ENCODE measurements at places on chromosomes 1 and 21. TPM values are rescaled to one million over a fixed set of nuclear protein-coding genes. Genes with fewer than 3 reads are reported as not detected.

GRCh38 chr1:200353232-200353631 lies 56.6 kb downstream of the ZNF281 start:
- no peak for DNase-seq

Gene KANK4
- total RNA-seq: not detected

DNA sequence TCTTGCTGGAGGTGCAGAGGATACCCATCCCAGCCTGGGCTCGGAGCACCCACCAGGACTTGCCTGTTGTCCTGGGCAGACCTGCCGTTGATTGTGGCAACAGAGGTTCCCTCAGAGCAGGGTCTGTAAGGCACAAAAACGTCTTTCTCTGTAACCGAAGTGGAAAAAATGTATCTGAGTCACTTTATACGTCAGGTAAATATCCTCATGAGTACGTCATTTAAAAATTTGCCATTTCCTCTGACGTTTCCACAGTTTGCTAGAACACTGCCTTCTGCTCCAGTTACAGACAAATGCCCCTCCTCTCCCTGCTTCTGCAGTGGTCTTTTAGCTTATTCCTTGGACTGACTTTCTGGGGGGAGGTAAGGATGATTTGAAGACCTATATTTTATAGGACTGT lies 326.8 kb downstream of the HHAT start:
- DNase-seq: no peak

DNA sequence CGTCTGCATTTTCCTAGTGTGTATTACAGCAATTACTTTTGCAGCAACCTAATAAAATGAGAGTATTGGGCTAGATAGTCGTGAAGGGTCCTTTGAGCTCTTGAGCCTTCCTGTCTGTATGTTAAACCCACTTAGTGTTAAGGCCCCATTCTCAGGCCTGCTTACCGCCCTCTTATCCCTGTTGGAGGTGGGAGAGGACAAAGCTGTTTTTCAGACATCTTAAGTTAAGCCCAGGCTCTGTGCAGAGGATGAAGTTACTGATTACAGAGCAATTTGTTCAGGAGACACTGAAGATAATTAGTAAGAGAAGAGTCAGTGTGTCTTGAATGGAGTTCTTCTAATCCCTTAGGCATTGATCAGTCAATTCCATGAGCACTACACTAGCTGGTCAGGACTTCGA lies 114.6 kb downstream of the UCK2 start:
- no peak for DNase-seq

Gene SYF2
- total RNA-seq: 40.2 TPM

Gene C1QTNF12
- total RNA-seq: 1.9 TPM

- peak; percentile 28 for DNase-seq
Observed at GRCh38 chr1:159250638-159251216, 46.1 kb downstream of the ACKR1 start.

Gene MPZ
- 2.0 TPM for total RNA-seq

DNA sequence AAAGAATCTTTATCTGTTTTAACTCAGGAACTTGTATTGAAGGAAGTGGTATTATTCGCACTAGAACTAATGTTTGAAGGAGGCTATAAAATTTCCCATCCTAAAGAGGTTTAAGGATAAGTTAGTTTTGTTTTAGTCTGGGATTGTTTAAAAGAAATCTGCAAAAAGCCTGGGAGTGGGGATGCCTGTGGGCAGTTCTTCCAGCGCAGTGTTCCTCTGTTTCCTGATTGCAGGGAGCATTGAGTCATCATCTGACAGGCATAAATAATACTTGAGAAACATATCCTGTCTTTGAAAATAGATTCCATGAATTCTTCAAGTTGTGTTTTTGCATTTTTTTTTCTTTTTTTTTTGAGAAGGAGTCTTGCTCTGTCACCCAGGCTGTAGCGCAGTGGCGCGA lies 350.8 kb upstream of the PTBP2 start:
- peak; percentile 93 for DNase-seq

GRCh38 chr1:52663716-52664115 lies 30.7 kb downstream of the SHISAL2A start:
- no peak for DNase-seq

Gene TCHHL1
- total RNA-seq: not detected

DNA sequence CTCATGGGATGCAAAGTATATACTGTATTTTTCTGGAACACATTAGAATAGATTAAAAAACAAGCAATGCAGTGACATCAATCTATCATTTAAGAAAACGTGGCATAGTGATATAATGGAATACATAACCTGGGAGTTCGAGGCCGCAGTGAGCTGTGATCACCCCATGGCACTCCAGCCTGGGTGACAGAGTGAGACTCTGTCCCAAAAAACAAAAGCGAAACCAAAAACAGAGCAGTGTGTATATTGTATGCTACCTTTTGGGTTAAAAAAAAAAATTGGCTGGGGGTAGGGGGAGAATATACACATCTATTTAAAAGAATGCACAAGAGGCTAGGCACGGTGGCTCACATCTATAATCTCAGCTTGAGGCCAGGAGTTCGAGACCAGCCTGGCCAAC lies 13.5 kb downstream of the SLC2A1 start:
- DNase-seq: no peak

DNA sequence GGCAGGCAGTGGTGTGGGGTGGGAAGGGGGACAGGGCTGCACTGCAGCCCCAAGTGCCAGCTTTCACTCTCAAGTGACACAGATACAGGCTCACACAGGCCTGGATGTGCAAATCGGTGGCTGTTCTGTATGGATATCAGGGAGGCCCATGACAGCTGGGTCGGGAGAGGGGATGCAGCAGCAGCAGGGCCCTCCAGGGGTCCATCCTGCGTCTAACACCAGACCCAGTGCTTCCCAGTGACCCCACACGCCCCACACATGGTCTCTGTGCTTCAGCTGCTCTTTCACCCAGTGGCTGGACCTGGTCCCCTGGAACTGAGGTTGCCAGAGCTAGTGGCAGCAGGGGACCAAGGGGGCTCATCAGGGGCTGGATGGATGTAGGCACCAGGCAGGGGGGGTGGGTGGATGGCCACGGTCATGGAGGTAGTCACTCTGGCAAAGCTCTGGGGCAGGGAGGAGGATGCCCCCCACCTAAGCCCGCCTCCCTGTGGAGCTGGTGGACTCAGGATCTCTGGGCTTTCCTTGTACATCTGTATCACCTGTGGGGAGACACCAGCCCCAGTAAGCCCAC lies 13.9 kb downstream of the BTBD19 start:
- DNase-seq: no peak

- peak; percentile 21 for DNase-seq
Observed at GRCh38 chr1:209835782-209836298, 8.1 kb downstream of the UTP25 start.

GRCh38 chr1:41153750-41154274 lies 88.3 kb downstream of the SCMH1 start:
- DNase-seq: no peak

GRCh38 chr1:167460836-167461235 lies 57.5 kb downstream of the CD247 start:
- DNase-seq: no peak

GRCh38 chr1:20325844-20326420 lies 35.3 kb downstream of the VWA5B1 start:
- DNase-seq: no peak

Gene OR2L2
- not detected for total RNA-seq

GRCh38 chr1:27522432-27523336 lies 32.7 kb upstream of the WASF2 start:
- DNase-seq: peak; percentile 31

DNA sequence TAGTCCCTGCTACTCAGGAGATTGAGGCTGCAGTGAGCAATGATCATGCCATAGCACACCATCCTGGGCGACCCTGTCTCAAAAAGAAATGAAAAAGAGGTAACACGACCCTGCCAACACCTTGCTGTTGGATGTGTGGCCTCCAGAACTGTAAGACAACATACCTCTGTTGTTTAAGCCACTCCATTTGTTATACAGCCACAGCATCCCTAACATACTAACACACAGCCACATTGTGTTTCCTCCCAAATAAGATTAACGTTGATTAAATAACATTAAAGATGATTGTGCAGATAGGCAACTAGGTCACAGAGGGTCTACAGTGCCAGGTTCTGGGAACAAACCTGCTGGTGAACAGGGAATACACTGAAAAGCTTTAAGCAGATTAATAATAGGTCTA lies 170.4 kb downstream of the RERE start:
- no peak for DNase-seq

- DNase-seq: no peak
Observed at GRCh38 chr21:39686646-39687468, 58.1 kb upstream of the IGSF5 start.

Gene ZYG11A
- total RNA-seq: 1.3 TPM

- DNase-seq: no peak
Observed at GRCh38 chr1:213366141-213366831, 315.2 kb downstream of the RPS6KC1 start.

DNA sequence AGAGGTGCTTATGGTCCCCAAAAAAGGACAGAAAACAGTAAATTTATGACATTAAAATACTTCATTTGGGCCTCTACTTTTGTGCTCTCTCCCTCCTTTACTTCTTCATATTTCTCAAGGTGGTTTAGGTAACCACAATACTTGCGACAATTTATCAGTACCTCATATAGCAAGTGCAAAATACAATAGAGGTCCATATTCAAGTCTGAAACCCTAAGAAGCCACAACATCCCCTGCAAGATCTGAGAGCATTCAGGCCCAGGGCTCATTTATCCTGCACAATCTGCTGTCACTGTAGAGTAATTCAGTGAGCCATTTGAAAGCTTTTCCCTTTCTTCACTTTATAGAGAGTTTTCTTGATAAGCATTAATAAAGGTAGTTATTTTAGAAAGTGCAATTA lies 24.2 kb upstream of the ATP6V1G3 start:
- no peak for DNase-seq

DNA sequence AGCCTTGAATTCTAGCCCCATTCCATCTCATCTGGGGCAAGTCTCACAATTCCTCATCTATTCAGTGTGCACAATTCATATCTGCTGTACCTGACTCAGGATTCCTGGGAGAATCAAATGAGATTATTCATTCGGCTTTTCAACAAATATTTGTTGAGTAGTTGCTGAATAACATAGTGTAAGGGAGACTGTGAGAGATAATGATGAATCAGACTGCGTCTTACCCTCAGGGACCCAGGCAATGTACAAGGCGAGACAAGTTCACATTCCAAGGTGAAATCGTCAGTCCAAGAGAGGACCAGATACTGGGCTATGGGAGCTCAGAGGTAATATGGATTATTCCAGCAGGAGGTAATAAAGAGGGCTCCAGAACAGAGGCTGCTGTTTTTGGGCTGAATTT lies 67.8 kb upstream of the SMYD2 start:
- no peak for DNase-seq

DNA sequence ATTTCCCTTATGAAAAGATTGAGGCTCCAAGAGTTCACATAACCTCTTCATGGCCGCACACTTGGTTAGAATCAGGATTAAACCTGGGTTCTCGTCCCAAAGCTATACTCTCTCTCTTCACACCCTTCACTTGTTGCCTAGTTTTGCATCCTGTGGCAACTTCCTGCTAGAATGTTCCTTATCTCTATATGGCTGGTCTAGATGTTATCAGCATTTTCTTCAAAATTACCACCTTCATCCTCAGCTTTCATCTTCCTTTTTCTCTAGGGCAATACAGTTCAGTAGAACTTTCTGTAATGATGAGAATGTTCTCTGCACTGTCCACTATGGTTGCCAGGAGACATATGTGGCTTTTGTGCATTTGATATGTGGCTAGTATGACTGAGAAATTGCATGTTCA lies 31.1 kb upstream of the BCAR3 start:
- no peak for DNase-seq

- DNase-seq: peak; percentile 79
Observed at GRCh38 chr1:25743164-25744139, 56.5 kb upstream of the SELENON start.

Gene CRYBG2
- not detected for total RNA-seq

DNA sequence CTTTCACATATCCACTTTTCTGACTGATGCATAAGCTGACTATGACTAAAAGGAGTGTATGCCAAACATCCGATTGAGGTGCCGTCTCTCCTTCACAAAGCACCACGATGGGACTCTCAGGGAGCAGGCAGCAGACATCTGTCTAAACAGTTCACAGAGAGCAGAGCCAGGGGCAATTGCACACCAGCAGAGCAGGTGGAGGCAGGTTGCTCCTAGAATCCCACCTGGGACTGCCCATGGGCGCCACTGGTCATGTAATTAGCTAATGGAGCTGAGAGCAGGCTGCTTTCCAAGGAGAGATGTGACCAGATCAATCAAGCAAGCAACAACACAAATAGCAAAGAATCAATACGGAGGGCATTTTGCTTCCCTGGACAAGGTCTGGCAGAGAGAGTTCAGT lies 30.5 kb upstream of the COA6 start:
- DNase-seq: no peak

Gene LTN1
- total RNA-seq: 21.5 TPM

DNA sequence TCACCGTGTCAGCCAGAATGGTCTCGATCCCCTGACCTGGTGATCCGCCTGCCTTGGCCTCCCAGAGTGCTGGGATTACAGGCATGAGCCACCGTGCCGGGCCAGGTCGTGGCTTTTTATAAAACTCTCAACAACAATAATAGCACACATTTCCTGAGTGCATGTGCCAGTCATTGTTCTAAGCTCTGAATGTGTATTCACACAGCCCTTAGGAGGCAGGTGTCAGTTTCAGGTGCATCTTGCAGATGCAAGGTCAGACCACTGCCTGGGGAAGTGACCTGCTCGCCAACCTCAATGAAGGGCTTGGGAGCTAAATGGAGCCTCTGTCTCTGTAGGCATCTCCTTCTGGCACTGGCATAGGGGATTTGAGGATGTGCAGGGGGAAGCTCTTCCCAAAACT lies 1.6 kb upstream of the LEFTY2 start:
- peak; percentile 80 for DNase-seq

- no peak for DNase-seq
Observed at GRCh38 chr21:35984654-35985361, 75.5 kb downstream of the SETD4 start.

DNA sequence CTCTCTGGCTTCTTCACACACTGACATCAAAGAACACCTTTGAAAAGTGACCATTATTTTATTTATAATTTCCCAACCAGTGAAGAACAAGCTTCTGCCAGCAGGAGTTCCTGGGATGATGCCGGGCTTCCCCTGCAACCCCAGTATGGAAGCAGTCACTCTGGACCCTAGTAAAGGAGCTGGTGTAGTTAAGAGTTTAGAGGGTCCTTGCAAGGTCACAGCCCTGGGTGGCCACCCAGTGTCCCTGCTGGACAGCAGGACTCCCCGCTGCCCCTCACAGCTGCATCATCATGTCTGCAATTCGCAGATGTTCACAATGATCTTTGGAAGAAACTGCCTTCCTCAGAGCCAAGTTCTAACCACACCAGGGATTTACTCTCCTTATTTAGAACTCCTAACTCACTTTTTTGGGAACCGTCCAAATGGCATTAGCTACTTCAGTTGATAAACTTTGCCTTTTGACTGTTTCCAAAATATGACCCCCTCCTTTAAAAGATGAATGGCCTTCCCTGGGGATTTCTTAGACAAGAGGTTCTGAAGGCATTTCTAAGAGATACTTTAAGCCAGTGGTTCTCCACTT lies 90.6 kb downstream of the HIVEP3 start:
- no peak for DNase-seq

DNA sequence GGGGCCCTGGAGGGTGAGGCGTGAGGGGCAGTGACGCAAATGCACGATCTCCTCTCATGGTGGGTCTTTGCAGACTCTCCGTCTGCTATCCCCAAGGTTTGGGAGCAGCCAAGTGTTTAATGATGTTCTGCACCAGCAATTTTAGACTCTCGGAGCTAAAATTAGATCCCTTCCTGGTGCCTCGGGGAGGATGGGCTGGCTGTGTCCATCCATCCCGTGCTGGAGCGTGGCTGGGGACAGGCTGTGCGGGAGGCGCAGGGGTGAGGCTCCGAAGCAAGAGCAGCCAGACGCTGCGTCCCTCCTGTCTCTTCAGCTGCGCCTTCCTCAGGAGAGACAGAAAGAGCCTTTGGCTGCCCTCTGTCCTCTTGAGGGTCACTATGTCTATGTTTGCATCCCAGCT lies 387.6 kb downstream of the CAMTA1 start:
- no peak for DNase-seq

Gene CHD5
- total RNA-seq: 0.11 TPM

All from endothelial cell of umbilical vein (primary cell).